A549 treated with ZK216348 at 1 μM for 4 hours (cell line): ENCODE measurements at places on chromosomes 12 and 14. TPM values are rescaled to one million over a fixed set of nuclear protein-coding genes. Genes with fewer than 3 reads are reported as not detected.

FOXG1 gene
- 0.11 to 0.27 TPM (median 0.12 TPM) in 5 replicates for total RNA-seq

CD163 gene
- total RNA-seq = not detected in 5 replicates

A2ML1 gene
- not detected in 5 replicates for total RNA-seq

TULP3 gene
- 18.1 to 21.4 TPM (median 20.3 TPM) in 5 replicates for total RNA-seq

ESRRB gene
- 0.09 to 0.36 TPM (median 0.26 TPM) in 5 replicates for total RNA-seq

TMEM132D gene
- total RNA-seq = not detected in 5 replicates

LMO3 gene
- total RNA-seq = not detected in 5 replicates

PIANP gene
- total RNA-seq = 0.68 to 1.3 TPM (median 0.97 TPM) in 5 replicates

ABCC9 gene
- total RNA-seq = not detected in 5 replicates

ASIC1 gene
- 3.8 to 7.6 TPM (median 6.0 TPM) in 5 replicates for total RNA-seq

ALDH2 gene
- 62.6 to 97.6 TPM (median 86.6 TPM) in 5 replicates for total RNA-seq

TEX52 gene
- not detected in 5 replicates for total RNA-seq

GPD1 gene
- 0.07 to 0.52 TPM (median 0.12 TPM) in 4 of 5 replicates, not detected in the other for total RNA-seq
